ENCODE measurements at places on chromosomes 12 and 14.

- DNase-seq, result no peak
These were observed 24.3 kb upstream of the SUPT16H start for GRCh38 chr14:21408147-21408546.

GRCh38 chr12:126554625-126555024, 1489.4 kb downstream of the AACS start:
- no peak for DNase-seq

- no peak for DNase-seq
These were observed 743.9 kb upstream of the FLRT2 start for GRCh38 chr14:84785996-84786395.

GRCh38 chr12:87171356-87171755, 857.8 kb downstream of the C12orf50 start:
- no peak for DNase-seq

GRCh38 chr14:65045709-65046108, 56.6 kb downstream of the MAX start:
- DNase-seq, result no peak

DNA sequence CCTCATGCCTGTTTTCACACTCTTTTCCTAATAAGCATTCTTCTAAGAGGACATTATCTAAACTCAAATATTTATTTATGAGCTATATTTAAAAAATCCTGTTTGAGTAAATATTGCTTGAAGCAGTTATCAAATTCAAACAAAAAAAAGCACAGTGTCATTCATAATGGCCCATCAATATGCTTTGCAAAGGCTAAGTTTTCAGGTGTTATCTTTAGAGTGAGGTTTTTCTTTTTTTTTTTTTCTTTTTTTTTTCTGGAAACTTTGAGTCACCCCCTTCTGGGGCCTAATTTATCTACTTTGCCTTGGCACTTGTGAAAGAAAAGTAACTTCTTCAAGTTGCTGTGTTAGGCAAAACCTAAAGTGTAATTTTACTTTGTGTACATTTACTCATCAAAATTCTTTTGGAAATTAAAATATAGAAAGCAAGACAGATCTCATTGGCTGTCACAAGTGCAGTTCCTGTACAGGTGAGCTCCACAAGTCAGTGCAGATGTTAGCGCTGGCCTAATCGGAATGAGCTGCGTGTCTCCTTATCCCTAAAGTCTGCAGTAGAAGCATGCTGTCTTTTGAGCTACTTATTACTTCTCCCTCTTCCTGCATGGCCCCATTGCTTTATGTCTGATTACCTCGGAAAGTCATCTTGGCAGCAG, 53.3 kb downstream of the GLT1D1 start:
- no peak for DNase-seq

- no peak for DNase-seq
These were observed 172.0 kb downstream of the RERGL start for GRCh38 chr12:17918013-17918412.

GRCh38 chr14:21978999-21979314, 305.3 kb upstream of the OR4E1 start:
- DNase-seq, result no peak

GRCh38 chr14:22748631-22749068, 17.8 kb upstream of the OXA1L start:
- DNase-seq, result peak; percentile 14

GRCh38 chr12:100733817-100734593, 60.6 kb upstream of the ANO4 start:
- DNase-seq, result no peak

- DNase-seq, result no peak
These were observed 703 bp downstream of the TMED10 start for GRCh38 chr14:75175677-75176141.

DNA sequence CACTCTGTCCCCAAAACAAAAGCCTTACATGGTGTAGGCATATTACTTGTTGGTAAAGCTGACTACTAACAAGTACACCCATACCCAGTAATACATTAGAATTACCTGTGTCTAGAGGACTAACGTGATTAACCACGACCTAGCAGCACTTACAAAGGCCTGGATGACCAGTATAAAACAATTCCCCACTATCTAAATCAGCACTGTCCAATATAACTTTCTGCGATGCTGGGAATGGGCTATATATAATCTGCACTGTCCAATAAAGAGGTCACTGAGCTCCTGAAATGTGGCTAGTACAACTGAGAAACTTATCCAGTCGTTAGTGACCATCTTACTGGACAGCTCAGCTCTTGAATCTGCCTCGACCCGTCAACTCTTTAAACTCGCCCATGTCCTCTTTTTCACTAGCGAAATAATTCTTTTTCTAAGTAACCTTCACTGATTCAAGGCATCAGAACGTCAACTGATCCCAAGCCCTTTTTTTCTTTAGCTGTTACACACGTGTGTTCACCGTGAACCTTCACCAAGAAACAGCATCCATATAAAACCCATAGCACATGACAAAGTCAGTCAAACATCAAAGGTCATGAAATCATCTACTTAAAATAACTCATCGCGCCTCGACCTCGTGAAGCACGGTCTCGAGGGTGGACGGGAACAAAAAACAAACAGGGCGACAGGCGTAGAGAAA, 905 bp upstream of the CIPC start:
- DNase-seq, result no peak

- no peak for DNase-seq
These were observed 300.6 kb upstream of the TMEM132C start for GRCh38 chr12:127966331-127966730.

DNA sequence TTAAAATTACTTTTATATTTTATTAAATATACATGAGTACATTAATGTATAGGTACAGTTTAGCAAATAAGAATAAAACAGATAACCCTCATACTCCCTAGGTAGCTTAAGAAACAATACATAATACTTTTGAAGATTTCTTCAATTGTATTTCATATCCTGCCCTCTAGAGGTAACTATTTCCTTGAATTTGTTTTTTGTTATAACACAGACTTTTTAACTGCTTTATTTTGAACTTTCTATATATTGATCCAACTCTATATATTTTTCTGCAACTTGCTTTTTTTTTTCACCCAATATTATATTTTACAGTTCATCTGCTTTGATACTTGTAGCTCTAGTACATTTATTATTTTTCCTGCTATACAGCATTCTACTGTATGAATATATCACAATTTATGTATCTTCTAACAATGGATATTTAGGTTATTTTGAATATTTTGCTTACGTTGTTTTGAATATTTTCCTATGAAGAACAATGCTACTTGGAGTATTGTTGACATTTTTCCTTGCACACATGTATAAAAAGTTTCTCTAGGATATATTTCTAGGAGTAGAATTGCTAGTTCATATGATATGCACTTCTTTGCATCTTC, 72.8 kb upstream of the ABCD2 start:
- no peak for DNase-seq

- no peak for DNase-seq
These were observed 37.3 kb downstream of the SIX4 start for GRCh38 chr14:60686865-60687264.

GRCh38 chr12:10968765-10969456, 17.8 kb downstream of the TAS2R50 start:
- no peak for DNase-seq

DNA sequence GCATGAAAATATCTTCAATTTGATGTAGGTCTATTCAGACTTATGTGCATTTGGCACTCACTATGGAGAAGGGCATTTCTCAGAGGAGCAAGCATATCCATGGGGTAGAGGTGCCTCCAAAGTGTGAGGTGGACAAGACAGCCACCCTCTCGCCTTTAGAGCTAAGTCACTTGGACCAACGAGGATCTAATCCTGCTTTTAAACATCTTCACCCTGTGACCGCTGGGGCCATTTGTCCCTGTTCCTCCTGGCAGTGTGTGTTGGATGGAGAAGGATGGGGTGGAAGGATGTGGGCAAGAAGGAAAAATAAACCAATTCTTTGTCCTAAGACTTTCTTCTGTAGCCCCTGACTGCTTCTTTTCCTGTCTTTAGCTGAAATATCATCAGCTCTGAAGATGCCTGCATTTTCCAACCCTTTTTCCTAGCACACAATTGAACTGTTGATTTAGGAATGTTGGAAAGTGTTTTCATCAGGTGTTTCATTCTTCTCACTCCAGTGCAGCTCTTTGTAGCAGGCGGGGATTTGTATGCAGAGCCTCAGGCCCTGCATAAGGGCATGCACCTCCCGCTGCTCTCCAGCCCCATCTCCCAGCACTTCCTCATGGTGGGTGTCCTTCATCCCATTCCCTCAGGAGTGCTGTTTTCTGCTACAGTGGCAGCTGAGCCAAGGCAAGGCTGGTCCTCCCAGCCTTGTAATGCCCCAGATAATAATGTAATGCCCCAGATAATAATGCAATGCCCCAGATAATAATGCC, 5.3 kb downstream of the FGF6 start:
- no peak for DNase-seq

GRCh38 chr12:56086096-56086495, 6.1 kb downstream of the ERBB3 start:
- no peak for DNase-seq

GRCh38 chr12:89350630-89351488, 1.4 kb downstream of the DUSP6 start:
- DNase-seq, result no peak

DNA sequence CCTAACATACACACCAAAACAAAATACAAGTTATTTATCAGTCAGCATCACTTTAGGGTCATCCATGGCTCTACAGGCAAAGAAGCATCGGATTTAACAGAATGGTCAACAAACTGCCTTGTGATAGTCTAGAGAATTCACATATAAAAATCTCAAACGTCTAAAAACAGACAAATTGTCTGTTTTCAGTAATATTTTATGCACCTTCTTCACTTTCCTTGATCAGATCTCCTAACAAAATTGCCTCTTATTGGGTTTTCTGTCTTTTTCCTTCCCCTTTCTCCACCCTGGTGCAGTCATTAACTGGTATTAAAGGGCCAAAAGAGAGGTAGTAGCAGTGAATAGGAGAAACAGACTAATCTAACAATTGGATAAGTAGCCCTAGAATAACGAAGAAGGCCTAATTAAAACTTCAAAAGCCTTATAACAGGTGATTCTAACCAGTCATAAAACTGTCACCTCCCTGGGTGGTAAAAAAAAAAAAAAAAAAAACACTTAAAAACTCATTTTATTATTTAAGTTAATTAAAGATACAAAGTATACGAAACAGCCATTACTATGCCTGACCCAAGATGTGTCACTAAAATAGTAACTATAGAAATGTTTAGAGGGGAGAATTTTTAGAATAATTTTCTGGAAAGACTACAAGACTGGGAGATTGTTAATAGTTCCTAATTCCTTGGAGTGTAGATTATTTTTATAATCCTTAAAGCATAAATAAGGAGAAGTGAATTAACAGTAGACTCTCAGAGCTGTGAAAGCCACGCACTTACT, 1.5 kb downstream of the KIF21A start:
- DNase-seq, result no peak

DNA sequence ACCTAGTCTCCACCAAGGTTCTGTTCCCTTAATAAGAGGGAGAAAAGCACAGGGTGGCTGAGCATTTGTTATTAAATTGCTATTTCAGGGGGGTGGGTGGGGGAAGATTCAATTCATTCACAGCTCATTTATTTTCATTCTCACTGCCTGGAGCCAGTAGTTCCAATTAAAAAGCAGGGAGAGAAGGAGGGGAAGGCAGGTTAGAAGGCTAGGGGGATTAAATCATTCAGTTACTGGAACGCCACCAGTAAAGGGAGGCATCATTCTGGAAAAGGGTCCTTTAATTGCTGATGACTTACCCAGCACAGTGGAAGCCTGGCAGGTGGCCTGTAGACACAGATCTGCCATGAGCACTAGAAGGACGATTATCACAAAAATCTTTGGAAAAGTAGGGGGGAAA, 47.4 kb downstream of the NIN start:
- DNase-seq, result no peak

GRCh38 chr14:100416081-100416680, 93.0 kb downstream of the SLC25A47 start:
- DNase-seq, result no peak

DNA sequence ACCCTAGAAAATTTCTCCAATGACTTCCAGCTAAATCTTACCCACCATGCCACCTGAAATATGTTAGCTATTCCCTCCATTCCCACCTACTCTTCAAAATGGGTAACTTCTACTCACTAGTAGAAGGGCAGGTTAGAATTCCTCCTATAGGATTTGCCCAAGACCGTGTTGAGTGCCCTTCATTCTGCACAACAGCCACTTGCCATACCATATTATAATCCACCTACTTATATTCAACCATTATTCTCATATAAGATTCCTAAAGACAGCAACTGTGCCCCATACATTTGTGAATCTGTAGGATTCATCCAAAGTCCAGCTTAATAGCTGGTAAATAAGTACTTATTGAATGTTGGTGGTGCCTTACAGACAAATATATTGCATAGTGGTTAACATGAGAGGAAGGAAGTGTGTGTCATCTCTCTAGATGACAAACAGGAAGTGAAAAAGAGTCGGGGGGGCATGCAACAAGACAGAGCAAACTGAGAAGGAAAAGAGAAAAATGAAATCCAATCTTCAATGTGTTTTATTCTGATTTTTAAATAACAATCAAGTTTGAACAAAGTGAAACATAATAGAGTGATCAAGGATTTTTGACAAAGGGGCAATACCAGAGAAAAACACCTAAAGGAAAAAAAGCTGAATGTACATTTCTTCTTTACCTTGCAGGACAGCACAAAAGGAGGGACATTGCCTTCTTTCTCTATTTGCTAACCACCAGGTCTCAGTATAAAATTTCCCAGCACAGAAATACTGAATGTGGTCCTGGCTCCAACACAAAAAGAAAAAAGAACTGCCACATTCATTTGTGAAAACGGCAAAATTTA, 389.3 kb upstream of the USP15 start:
- DNase-seq, result no peak

- no peak for DNase-seq
These were observed 13.7 kb downstream of the KRT71 start for GRCh38 chr12:52539083-52539820.

GRCh38 chr14:56115976-56116893, 2.0 kb upstream of the PELI2 start:
- no peak for DNase-seq

DNA sequence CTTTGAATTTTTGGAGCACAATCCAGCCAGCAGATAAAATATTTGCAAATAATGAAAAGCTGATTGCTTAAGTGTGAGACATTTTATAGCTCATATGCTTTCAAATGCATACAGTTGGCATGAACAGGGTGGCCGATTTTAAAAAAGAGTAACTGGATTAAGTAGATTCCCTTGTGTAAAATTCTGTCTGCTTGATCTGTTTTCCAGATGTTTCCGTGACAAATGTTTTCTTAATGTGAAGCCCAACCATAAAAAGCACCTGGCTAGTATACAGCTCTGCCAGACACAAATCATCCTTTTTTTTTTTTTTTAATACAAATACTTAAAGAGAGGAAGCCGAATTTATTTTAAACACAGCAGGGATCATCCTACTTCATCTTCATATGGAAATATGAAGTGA, 440.7 kb downstream of the CCER1 start:
- DNase-seq, result no peak

- no peak for DNase-seq
These were observed 52.0 kb downstream of the RASSF9 start for GRCh38 chr12:85784096-85784720.

Measured in SIG-M5 (cell line).